Sciatic nerve (tissue), 2 donors: ENCODE measurements at places on chromosomes 1 and 21.

DNA sequence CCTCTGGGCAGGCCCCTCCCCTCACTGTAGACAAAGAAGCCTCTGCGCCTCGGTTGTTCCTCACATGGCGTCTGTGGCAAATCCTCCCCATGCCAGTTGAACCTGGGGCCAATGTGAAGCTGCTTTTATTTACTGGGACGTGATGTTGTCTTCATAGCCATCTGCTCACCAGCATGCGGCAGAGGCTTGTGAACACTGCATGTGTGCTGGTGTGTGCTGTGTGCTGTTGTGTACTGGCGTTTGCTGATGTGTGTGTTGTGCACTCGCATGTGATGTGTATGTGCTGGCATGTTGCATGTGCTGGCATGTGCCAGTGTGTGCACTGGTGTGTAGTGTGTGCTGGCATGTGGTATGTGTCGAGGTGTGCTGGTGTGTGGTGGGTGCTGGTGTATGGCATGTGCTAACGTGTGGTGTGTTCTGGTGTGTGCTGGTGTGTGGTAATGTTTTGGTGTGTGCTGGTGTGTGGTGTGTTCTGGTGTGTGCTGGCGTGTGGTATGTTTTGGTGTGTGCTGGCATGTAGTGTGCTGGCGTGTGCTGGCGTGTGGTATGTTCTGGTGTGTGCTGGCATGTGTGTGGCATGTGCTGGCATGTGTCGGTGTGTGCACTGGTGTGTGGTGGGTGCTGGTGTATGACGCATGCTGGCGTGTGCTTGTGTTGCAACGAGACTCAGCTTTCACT is 37.2 kb upstream of the TRAPPC10 start:
- DNase-seq, result no peak

- DNase-seq, result no peak
Measured at GRCh38 chr1:165224504-165224903, 132.0 kb downstream of the LMX1A start.

- no peak for DNase-seq
Measured at GRCh38 chr1:116738673-116739370, 15.4 kb upstream of the CD2 start.

DNA sequence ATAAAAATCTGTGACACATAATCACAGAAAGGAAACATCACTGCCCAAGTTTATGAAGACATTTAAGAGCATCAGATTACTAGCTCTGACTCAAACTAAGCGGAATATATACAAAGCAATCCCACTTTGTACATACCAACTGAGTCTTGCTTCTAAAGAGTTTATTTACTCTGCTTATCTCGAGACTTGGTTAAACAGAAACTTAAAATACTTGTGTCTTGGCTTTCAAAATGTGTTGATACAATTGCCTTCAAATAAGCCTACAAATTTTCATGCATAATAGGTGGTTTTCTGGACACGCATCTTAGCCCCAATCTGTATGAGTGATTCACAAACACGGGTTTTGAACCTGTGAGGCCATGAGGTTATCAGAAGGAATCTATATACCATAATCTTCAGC is 21.0 kb downstream of the CD160 start:
- no peak for DNase-seq

- no peak for DNase-seq
Measured at GRCh38 chr1:22830041-22830566, 119.5 kb downstream of the EPHB2 start.

DNA sequence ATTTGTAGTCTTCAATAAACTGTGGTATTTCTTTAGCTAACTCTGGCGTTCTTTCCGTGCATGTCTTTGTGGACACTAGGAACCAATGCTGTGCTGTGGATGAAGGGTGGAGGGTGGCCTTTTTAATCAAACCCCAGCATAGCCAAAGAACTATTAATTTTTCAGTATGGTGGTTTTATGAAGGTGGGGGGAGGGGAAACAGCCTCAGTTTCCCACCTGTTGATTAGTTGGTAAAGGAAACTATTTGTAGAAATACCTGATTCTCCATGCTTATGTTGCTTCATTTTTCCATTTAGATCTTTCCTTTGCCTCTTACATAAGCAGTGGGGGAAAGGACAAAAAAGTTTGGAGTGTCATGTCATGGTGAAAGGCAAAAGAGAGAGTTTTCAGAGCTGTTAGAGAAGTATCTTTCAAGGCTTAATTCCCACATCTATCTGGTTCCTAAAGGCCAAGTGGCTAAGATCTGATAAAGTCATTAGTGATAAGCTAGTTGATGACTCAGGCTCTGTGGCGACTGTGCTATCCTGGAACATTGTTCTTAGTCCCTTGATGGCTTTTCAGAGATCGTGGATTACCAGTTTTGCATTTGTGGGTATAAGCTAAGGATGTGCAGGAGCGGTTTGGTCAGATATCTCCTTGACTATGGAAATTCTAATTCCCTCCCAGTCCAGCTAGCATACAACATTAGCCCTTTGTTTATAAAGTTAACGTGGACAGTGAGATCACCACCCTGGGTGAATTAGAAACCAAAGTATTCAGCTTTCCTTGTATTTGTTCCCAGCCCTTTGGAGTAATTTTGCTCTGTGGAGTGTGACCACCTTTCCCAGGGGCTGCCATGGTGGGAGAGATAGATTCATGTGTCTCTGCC is 8.7 kb upstream of the HAX1 start:
- no peak for DNase-seq

DNA sequence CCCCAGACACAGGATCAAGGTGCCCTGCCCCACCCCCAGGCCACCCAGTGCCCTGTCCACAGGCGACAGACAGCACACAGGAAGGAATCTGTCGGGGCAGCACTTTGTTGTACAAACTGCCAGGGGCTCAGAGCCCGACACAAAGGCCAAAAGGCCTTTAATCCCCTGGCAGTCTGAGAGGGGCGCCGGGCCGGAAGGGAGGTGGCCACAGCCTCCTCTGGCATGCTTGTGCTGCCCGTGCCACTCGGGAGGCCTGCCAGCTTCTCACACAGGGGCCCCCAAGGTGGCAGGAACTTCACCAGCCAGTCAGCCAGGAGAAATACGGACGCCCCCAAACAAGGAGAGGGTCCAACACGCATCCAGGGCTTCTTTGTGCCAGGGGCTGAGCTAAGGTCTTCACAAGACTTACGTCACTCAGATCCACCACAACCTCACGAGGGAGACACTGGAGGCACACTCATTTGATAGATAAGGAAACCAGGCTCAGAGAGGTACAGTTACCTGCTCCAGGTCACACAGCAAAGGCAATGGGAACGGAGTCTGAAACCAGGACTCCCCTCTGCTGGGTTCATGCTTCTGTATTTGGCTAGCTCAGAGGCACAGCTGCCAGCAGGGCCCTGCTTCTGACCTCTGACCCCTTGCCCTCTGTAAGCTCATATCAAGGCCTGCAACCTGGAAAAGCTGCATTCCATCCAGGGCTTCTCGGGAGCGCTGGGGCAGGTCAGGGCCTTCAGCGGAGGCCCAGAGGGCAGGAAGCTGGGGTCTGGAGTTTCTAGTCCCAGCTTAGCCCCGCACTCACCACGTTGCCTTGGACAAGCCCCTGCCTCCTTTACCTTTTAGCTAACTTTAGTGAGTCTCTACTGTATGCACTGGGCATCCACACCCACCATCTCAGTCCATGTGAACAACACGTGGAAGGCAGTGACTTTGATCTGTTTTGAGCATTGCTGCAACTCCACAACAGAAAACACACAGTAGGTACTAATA is 34.8 kb downstream of the HSPG2 start:
- no peak for DNase-seq

DNA sequence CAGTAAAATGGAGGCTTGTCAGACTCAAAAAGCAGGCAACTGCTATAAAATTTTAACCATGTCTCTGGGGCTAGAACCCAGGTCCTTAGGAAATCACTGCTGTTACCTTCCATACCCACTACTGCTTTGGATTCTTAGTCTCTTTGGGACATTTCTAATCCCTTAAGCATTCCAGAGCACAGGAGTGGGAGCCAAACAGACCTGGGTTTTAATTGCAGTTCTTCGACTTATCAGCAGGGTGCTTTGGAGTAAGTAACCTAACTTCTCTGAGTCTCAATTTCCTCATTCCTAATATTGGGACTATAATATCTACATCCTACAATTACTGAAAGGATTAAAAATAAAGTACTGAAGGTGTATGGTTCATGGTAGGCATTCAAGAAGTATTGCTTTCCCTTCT is 161.0 kb upstream of the BEND5 start:
- DNase-seq, result no peak

DNA sequence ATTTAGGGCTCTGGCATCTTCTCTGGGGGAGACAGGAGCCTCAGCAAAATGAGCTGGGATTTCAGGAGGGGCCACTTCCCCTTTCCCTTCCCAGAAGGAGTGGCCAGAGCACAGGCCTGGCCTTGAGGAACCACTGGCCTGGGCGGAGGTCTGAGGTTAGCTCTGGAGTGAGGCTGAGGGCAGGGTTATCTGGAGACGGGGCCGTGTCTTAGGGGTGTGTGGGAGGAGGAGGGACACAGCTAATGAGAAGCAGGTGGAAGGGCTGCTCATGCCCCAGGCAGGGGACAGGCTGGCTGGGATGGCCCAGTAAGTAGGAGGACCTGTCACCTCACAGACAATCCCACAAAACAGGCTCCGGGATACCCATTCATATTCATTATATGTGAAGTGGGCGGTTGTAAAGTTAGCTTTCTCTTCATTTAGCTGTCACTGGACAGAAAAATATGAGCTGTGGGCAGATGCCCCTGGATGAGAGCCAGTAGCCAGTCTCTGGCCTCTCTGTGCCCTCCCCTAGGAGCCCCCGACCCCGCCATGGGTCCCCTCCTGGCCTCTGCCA is 12.4 kb downstream of the ALX3 start:
- no peak for DNase-seq

DNA sequence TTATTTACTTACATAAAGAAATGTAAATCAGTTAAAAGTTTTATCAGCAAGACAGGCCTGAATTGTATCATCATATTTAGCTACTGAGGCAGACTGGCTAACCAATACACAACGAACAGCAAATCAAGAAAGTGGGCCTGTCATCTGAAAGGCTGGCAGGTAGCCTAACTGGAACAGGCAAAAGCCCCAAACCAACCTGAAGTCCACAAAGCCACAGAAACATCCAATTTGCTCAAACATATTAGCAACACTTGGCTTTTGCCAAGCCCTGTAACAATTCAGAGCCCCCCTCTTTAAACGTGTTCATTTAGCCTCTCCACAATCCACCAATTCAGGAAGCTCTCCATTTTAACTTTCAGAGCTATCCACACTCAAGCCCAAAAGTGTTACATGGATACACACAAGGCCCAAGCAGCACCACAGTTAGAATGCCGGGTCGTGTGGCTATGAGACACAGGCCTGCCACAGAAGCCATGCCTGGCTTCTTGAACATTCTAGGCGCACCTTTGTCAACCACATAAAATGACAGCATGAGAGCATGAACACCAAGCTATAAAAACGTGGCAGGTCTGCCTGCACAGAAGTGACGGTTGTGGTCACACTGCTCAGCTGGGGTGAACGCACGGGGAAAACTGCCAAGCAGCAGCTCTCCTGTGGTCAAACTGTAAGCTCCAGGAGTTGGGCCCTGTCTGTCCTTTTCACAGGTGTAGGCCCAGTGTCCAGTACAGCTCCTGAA is 49.3 kb downstream of the CD34 start:
- no peak for DNase-seq

GRCh38 chr1:164886101-164886500 is 327.1 kb downstream of the PBX1 start:
- no peak for DNase-seq

- no peak for DNase-seq
Measured at GRCh38 chr1:208988811-208989222, 594.7 kb upstream of the CAMK1G start.

GRCh38 chr1:35810096-35810881 is 2.5 kb downstream of the AGO4 start:
- no peak for DNase-seq

DNA sequence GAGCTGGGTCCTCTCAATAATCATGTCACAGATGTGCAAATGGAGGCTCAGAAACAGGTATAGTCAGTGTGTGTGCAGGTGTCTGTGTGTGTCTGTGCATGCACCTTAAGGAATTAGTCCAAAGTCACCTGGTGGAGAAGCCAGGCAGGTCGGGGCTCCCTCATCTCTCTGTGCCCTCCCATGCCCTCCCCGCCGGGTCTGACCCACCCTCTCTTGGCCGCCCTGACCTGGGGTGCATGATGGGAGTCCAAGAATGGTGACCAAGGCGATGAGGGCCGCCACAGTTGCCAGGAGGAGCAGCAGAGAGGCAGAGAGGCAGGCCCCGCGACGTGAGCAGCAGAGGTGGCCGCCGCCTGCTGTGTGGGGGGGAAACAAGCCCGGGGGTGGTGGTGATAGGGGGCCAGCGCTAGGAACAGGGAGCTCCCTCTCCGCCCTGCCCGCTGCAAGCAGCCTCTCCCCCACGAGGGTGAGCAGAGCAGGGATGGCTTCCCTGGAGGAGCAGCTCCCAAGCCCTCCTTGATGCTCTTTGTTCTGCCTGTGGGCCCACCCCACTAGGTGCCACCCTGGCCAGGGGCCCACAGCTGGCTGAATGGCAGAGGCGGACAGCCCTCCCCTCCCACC is 3.9 kb downstream of the LDLRAD1 start:
- no peak for DNase-seq

- DNase-seq, result peak; percentile 78
Measured at GRCh38 chr1:150578272-150579109, 919 bp downstream of the MCL1 start.

DNA sequence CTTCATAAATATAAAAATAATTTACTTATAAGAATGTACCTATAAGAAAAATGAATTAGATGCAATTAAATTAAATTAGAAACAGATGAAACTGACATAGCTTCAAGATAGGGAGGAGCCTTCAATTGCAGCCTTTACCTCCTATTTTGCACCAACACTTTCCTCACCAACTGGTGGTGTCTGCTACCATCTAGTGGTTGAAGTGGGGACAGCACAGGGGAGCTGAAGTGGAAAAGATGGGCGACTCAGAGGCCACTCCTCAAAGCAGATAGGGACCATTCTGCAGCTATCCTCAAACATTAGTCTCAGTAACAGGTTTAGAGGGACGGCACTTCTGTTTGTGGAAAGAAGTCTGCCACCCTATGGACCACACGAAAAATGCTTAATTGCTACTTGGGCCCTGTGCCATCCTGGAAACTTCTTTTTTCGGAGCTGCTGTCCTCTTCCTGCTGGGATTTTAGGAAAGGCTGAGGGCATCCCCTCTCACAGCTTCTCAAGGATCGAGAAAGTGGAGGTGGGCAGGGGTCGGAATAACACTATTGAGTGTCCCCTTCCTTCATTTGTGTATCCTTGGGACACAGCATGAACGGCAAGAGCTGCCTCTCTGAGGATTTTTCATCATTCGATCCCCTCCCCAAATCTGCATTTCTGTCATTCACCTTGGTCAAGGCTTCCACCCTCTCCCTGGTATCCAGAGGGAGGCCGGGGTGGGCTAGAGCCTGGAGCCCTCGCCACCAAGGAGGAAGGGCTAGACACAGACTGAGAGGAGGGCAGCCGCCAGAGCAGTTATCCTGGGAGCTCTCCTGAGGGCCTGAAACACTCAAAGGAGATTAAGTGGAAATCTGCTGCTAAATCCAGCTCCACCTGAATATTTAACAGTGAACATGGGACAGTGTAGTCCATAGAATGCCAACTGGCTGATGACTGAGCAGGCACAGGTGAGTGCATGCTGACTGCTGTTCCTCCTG is 9.6 kb downstream of the PROK1 start:
- DNase-seq, result peak; percentile 89

DNA sequence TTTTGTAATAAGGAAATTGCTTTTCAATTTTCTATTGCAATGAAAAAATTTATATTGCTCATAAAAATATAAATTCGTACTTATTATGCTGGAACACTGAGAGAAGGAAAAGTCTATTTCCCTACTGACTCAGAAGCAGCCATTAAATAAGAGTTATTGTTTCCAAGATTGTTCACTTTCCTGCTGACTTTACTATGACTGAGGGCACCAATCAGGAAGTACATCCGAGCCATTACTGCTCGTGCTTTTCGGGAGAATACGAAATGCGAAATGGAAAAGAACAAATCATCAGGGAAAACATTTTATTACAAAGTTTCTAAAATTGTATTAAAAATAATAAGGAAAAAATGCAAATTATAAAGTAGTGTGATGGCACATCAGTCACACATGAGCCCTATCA is 204.8 kb downstream of the AKT3 start:
- DNase-seq, result no peak
